ENCODE measurements at places on chromosomes 7 and 10.

- DNase-seq = no peak
Measured at GRCh38 chr10:11975795-11976194, 66.8 kb downstream of the UPF2 start.

DNA sequence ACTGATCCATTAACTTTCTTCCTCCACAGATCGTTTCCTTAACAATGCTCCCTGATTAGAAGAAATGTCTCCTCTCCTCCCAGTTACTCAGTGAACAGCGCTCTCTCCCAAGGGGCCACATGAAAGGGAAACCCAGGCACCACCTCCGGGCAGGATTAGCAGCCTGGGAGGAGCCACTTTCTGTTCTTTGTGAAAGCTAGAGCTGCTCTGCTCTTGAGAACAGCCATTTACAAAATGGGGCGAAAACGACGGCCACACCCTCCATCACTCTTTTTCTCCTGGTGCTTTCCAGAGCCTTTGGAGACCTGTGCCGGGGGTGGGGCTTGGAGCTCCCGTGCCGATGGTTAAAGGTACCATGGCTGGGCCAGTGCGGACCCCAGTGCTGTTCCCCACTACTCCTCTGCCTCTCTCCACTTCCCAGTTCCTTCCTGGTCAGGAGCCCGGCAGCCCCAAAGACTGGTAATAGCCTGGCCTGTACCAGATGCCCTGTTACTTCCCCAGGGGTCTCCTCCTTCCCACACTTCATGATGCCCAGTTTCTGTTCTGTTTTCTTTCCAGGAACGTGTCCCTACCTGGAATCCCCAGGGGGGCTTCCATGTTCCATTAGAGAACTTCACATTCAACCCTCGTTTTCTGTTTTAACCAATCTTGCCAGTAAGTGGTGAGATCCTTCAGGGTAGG, 402.9 kb upstream of the GALNT17 start:
- no peak for DNase-seq

DNA sequence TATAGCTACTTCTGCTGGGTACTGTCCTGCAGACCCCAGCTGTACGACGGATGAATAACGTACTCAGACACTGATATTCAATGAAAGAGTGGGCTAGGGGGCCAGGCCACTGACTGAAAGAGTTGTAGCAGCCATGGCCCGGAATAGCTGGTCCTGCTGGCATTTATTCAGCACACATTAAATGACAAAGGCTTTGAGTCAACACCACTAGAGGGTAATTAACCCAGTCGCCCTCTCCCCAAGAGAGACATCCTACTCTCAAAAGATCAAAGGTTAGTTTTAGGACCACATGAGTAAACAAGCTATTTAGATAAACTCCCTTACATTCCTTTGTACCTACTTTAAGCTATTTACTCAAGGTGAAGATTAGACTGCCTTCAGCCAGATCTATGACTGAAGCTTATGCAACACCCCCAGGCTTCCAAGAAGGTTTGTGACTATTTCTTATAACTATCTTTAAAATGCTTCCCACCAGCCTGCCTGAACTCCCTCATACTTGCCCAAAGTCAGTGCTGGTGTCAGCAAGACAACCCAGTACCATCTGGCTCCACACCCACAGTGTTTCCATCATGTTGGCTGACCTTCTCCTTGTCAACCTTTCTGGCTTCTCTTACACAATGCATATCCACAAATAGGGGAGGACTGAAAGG, 629.1 kb downstream of the SORCS1 start:
- no peak for DNase-seq

DNA sequence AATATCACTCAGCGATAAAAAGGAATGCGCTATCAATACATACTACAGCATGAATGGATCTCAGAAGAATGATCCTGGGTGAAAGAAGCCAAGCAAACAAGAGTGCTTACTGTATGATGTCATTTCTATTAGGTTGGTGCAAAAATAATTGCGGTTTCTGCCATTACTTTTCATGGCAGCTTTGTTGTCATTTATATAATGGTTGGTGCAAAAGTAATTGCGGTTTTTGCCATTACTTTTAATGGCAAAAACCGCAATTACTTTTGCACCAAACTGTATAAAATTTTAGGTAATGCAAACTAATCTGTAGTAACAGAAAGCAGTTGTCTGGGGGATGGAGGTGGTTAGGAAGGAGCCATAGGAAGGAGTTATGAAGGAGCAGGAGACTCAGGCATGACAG, 318.3 kb upstream of the ZMIZ1 start:
- no peak for DNase-seq

DNA sequence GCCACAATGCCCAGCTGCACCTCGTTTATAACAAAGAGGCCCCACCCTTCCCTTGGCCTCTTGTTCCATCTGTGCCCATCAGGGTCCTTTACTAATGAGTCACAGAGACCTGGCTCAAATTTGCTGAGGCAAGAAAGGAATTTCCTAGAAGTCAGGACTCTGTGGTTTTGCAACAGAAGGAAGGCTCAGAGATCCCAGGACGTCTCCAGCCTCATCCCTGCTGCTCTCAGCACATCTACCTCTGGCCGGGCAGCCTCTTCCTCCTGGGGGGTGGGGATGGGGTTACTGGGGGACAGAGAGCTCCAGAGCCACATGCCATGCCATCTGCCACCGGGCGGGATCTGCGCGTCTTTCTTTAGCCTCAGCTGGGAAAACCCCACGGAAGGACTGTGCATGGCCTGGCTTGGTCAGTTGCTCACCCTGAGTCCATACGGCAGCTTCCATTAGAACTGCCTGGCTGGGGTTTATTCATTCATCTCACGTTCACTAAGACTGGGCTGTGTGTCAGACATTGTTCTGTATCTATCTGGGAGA, 41.9 kb upstream of the PSMG3 start:
- peak; percentile 93 for DNase-seq
